ENCODE measurements at places on chromosomes 13 and 19.
A peak's percentile ranks its signal among the peaks of the same experiment; 100 is the strongest.

GRCh38 chr19:15671891-15672579 is 852 bp upstream of the CYP4F12 start:
- DNase-seq, result no peak

GRCh38 chr19:39254531-39255345 is 6.1 kb upstream of the IFNL4 start:
- no peak for DNase-seq

DNA sequence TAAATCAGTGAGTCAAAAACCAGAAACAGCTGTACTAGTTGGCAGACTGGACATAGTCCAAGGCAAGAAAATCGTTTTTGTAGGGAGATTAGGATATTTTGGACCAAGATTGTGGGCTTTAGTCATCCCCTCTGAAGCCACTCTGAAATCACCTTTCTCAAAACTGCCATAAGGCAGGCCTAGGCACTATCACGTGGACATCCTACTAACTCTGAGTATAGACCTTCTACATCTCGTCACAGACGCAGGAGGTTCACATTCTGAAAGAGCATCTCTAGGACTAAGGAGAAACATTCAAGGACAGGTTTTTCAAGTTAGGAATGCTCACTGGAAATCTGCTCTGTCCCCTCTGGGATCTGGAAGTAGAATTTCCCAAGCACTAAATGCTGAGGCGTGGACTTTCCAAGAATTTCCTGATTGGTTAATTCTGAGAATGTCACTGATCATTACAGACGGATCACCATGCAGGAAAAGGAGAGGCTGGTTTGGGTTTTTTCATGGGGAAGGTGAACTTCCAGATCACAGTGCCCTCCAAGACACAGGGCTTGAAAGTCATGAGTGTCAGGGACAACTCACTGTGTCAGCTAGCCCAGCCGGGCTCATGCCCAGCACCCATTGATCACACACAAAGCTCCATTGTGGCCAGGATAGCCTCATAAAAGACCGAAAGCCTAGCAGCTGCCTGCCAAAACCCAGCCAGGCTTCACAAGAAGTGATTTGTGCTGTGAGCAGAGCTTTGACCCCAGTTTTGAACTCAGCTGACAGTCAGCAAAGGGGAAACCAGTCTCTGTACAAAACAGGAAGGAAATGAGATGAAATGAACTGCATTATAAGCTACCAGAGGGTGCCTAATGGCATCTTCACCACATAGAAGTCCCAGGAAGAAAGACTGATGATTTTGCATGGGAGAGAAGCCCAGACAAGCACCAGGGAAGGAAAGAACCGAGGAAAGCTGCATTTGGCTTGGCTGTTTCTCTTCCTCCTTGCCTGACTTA is 2.7 kb upstream of the RUBCNL start:
- peak; percentile 42 for DNase-seq

DNA sequence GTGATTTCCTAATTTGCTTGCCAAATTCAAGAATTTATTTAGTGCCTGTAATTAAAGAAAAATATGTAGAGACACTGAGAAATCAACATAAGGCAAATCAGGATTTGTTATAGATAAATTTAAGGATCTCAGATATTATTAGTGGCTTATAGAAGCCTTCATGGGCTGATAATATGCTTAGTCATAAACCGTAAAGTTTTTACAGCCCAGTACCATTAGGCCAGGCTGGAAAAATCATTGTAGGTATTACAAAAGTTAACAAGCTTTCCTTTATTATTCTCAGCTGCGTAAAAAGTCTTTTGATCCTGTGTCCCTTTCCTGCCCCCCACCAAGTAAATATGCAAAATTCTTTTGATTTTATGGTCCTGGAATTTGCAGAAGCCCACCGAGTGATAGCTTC is 58.2 kb downstream of the SLITRK6 start:
- no peak for DNase-seq

Data from anterior cingulate cortex (tissue), 58 donors.